ENCODE measurements at places on chromosomes 16 and 17.
A peak's percentile ranks its signal among the peaks of the same experiment; 100 is the strongest.

DNA sequence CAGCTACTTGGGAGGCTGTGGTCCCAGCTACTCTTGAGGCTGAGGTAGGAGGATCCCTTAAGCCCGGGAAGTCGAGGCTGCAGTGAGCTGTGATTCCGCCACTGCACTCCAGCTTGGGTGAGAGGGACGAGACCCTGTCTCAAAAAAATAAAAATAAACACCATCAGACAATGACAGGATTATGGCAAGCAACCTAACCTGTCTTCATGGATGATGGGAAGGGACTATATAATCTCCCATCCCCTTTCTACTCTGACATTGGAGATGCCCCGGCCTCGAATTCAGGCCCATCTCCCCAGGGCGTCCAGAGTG lies 893 bp downstream of the TRIM25 start:
- DNase-seq: no peak

- DNase-seq: no peak
These were observed 249.9 kb downstream of the GSG1L start for GRCh38 chr16:27813591-27813990.

- peak; percentile 94 for DNase-seq
These were observed 11.8 kb downstream of the LASP1 start for GRCh38 chr17:38881600-38882191.

- no peak for DNase-seq
These were observed 6.1 kb upstream of the PRKCA start for GRCh38 chr17:66296289-66296725.

DNA sequence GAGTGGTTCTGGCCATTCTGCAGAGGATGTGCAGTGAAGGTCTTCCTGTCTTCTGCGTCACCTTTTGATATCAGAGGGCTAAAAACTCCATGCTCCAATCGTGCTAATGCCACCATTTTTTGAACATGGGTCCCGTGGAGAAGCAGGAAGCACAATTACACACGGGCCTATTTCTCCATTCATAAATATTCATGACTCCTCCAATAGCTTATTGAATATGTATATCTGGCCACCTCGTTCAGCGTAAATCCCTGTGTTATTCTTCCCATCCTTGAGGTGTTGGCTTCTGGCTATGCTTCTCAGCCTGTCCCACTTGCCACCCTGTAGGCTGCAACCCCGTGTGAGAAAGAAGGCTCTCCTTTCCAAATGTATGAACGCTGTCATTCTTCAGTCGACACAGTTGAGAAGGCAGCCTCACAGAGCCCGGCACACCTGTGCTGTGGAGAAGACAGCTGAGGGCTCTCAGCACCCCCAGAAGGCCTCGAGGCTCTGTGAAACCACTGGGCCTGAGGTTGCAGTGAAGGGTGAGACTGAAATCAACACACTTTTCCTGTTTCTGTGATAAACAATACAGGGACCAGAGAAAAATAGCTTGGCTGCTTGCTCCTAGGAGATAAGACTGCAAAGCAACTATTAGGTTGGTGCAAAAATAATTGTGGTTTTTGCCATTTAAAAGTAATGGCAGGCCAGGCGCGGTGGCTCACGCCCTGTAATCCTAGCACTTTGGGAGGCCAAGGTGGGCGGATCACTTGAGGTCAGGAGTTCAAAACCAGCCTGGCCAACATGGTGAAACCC lies 4.9 kb upstream of the ANKRD40CL start:
- DNase-seq: no peak

- no peak for DNase-seq
These were observed 73.7 kb downstream of the RAI1 start for GRCh38 chr17:17754719-17755686.

DNA sequence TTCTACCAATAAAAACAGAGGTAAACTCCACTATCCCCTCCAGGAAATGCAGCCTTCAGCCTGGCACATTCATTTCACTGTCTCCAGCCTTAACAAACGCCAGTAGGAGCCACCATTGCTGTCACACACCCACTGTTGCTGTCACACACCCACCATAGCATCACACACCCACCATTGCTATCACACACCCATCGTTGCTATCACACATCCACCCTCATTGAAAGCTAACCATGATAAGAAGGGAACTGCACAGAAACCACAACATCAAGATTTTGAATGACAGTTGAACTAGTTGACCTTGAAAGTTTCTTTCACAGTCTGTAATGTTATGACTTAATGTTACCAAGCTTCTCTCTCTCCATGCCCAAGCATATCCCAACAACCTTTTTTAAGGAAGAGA lies 38.1 kb downstream of the SHCBP1 start:
- no peak for DNase-seq

GRCh38 chr16:2483939-2484897 lies 9.3 kb downstream of the TBC1D24 start:
- DNase-seq: no peak

DNA sequence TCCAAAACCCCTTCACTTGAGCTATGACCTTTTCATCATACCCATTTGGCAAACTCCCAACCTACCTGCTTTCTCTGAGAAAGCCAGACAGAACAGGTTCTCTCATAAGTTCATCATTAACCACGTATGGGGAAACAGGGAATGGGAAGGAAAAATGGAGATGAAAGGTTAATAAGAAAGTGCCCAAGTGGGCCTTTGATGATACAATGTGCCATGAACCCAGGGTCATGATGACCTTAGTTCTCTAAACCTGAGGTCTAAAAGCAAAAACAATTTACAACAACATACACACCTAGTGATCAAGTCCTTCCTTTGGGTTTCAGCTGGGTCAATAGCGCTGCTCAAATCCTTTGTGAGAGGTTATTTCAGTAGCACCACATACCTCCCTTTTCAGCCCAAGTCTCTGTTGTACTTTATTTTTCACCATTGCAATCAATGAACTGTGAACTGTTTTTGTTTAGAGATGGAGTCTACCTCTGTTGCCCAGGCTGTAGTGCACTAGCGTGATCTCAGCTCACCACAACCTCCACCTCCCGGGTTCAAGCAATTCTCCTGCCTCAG lies 14.5 kb upstream of the RANGRF start:
- DNase-seq: no peak

GRCh38 chr16:30668393-30668792 lies 10.2 kb downstream of the FBRS start:
- DNase-seq: no peak

GRCh38 chr17:76223802-76224201 lies 16.5 kb downstream of the RNF157 start:
- DNase-seq: no peak

GRCh38 chr16:20385844-20386832 lies 18.4 kb downstream of the PDILT start:
- DNase-seq: peak; percentile 57

DNA sequence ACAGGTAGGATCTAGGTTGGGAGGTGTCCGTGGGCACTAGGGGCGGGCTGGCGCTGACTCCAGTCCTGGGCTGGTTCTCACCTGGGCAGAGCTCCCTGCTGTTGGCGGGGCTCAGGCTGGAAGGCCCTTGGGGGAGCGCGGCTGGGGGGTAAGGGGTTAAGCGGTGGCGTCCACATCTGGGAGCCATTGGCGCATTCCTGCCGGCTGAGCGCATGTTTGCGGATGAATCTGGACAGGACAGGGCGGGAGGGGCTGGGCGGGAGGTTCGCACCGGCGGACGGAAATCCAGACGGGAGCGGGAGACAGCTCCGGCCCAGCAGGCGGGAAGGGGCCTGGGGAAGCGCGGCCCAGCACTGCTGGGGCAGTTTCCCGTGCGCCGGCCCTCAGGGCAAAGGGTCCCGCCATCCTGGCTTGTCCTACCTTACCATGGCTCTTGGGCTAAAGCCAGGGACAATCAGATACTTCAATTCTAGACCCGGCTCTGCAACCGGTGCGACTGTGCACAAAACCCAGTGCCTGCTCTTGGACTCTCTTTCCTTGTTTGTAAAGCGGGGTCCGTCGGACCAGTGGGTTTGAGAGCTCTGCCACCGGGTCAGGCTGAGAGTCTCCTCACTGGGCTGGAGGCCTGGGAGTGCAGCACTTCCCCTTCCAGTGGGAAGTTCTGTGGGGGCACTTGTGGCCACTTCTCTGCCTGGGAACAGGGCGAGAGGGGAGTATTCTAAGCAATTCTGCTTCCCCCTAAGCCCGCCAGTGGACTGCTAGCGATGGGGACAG lies 7.8 kb downstream of the RARA start:
- DNase-seq: peak; percentile 85
